ENCODE measurements at places on chromosomes 1 and 21.
A peak's percentile ranks its signal among the peaks of the same experiment; 100 is the strongest.

DNA sequence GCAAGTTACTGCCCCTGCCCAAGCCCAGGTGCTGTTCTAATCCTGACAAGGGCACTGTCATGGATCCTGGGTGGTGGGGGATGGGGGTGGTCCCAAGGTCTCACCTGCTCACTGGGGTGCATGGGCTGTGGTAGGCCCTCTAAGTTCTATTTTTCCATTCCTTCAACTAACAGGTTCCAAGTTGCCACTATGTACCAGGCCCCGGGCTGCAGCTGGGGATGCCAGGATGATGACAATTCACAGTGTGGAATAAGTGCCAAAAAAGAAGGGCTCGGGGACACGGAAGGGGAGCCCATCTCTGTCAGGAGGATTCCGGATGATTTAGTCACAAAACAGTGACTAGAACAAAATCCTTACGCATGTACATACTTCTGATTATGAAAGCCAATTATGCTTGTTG, 76.0 kb downstream of the STUM start:
- DNase-seq: no peak

DNA sequence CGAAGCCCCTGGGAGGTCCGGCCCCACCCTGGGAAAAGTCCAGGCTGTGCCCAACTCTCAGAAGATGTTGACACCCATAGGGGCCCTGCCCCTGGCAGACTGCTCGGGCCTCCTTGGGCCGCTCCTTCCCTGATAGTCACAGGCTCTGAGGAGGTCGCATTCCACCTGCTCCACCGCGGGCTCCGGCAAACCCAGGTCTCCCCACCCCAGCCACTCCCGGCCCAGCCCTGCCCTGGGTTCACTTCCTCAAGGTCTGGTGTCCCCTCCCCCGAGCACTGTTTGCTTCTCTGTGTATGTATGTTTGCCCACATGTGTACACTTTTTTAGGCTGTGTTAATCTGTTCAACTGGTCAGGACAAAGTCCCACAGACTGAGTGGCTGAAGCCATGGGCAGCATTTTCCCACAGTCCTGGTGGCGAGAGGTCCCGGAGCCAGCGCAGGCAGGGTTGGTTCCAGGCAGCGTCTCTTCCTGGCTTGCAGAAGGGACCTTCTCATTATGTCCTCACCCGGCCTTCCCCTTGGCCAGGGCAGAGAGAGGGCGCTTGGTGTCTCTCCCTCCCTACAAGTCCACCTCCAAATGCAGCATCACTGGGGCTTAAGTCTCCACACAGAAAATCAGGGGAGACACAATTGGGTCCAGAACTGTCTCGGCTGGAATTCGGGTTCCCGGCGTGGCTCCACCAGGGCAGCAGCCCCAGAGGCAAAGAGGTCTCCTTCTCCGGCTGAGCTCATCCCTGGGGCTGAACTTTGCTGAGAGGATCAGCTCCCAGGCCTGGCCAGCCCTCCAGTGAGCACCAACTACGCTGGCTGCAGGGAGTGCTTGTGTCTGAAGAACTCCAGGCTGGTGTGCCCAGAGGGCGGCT, 10.5 kb upstream of the PRXL2B start:
- no peak for DNase-seq

DNA sequence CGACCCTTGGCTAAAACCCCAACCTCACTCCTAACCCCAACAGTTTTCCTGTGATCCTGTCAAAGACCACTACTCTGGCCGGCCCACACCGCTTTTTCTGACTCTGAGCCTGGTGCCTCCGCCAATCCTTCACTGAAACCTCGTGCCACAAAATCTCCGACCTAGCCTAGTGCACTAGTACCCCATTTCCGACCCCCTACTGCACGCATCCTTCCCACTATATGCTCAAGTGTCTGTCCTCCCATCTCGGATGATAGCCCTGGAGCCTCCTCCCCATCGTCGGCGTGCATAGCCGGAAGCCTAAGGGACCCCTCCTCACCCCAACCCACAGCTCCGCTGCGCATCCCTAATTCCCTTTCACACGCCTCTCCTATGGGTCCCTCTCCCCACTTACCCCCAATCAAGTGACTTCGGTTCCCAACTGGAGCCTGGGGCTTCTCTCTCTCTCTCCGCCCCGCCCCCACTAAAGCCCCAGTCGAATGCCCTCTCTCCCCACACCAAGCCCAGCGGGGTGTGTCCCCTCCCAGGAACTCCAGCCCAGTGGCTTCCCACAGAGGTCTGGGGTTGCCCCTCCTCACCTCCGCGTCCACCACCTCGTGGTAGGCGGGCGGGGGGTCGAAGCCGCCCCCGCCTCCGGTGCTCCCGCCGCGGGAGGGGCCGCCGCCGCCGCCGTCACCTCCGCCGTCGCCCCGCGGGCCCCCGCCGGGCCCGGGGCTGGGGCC, 791 bp downstream of the USP24 start:
- peak; percentile 14 for DNase-seq

GRCh38 chr1:64790832-64791487, 46.1 kb downstream of the RAVER2 start:
- no peak for DNase-seq

All from T-helper 1 cell (primary cell).